Fibroblast of lung (primary cell): ENCODE measurements at places on chromosomes 6 and 20. TPM values are rescaled to one million over a fixed set of nuclear protein-coding genes. Genes with fewer than 3 reads are reported as not detected.

HLA-DOB gene
- under 0.01 and 0.26 TPM in 2 replicates for total RNA-seq

SERAC1 gene
- 33.6 and 37.7 TPM in 2 replicates for total RNA-seq

GHRH gene
- not detected in 2 replicates for total RNA-seq

TSPO2 gene
- total RNA-seq: not detected in 2 replicates

MYLIP gene
- 2.5 and 4.6 TPM in 2 replicates for total RNA-seq

ARMH2 gene
- total RNA-seq: not detected in 2 replicates

MYLK2 gene
- under 0.01 TPM in 1 of 2 replicates, not detected in the other for total RNA-seq

OR2H1 gene
- not detected in 2 replicates for total RNA-seq

EFCAB8 gene
- under 0.01 and 0.26 TPM in 2 replicates for total RNA-seq

DEFB115 gene
- total RNA-seq: not detected in 2 replicates

OOEP gene
- 0.17 TPM in 1 of 2 replicates, not detected in the other for total RNA-seq

NRSN1 gene
- total RNA-seq: not detected in 2 replicates

BHLHE23 gene
- total RNA-seq: not detected in 2 replicates

PRDM13 gene
- not detected in 2 replicates for total RNA-seq

KCNK5 gene
- under 0.01 and 0.26 TPM in 2 replicates for total RNA-seq

WFDC2 gene
- total RNA-seq: not detected in 2 replicates

SNAP91 gene
- total RNA-seq: under 0.01 and 0.17 TPM in 2 replicates

GPSM3 gene
- total RNA-seq: 1.3 and 2.3 TPM in 2 replicates

MAP7 gene
- total RNA-seq: 0.77 and 1.5 TPM in 2 replicates

PNLDC1 gene
- not detected in 2 replicates for total RNA-seq

STMND1 gene
- total RNA-seq: not detected in 2 replicates

PGC gene
- not detected in 2 replicates for total RNA-seq

ACSS1 gene
- total RNA-seq: 1.3 and 3.9 TPM in 2 replicates

RIMS4 gene
- under 0.01 TPM in 2 replicates for total RNA-seq

TP53TG5 gene
- under 0.01 TPM in 1 of 2 replicates, not detected in the other for total RNA-seq

SERPINB1 gene
- 19.3 TPM in 2 replicates for total RNA-seq

GNL1 gene
- 50.1 and 67.0 TPM in 2 replicates for total RNA-seq

TMEM74B gene
- total RNA-seq: not detected in 2 replicates

CLPSL1 gene
- not detected in 2 replicates for total RNA-seq

HCK gene
- not detected in 2 replicates for total RNA-seq

SMPDL3A gene
- total RNA-seq: 19.8 and 51.4 TPM in 2 replicates

PTPN1 gene
- 12.8 and 20.0 TPM in 2 replicates for total RNA-seq

SLC23A2 gene
- total RNA-seq: 11.0 and 17.5 TPM in 2 replicates

MRAP2 gene
- under 0.01 and 0.17 TPM in 2 replicates for total RNA-seq

QRSL1 gene
- 13.6 and 15.2 TPM in 2 replicates for total RNA-seq

EPB41L2 gene
- total RNA-seq: 68.3 and 113 TPM in 2 replicates

TFAP2C gene
- not detected in 2 replicates for total RNA-seq
